T-cell (primary cell): ENCODE measurements at places on chromosomes 1 and 21. TPM values are rescaled to one million over a fixed set of nuclear protein-coding genes. Genes with fewer than 3 reads are reported as not detected.

DNA sequence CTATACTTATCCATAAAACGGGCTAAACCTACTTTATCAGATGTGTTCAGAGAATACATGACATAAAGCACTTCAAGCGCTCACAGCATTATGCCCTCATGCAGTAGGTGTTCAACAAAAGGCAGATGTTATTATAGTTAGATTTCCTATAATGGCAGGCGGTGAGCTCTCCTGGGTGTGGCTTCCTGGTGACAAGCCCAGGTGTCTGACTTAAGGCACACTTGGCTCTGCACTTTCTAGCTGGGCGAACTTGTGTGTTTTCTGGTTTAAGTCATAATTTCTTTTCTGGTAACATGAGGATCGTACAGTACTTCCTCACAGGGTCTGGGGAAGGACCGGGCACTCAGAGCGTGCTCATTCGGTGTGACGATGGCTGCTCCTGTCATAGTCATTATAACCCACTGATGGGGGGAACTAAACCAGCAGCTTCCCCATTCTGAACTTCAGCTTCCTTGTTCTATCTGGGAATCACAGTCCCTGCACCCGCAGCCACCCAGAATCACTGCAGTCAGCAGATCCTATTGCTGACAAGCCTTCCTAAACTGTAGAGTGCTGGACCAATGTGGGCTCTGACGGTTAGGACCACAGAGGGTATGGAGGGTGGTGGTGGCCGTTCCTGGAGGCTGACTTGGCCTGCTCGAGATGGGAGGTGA, 52.8 kb downstream of the IGSF21 start:
- DNase-seq = no peak
- no peaks in the 10 kb centered on the region for H3K27me3 ChIP-seq
- H3K4me1 ChIP-seq = no peaks in the 10 kb centered on the region
- no peaks in the 10 kb centered on the region for H3K36me3 ChIP-seq

DNA sequence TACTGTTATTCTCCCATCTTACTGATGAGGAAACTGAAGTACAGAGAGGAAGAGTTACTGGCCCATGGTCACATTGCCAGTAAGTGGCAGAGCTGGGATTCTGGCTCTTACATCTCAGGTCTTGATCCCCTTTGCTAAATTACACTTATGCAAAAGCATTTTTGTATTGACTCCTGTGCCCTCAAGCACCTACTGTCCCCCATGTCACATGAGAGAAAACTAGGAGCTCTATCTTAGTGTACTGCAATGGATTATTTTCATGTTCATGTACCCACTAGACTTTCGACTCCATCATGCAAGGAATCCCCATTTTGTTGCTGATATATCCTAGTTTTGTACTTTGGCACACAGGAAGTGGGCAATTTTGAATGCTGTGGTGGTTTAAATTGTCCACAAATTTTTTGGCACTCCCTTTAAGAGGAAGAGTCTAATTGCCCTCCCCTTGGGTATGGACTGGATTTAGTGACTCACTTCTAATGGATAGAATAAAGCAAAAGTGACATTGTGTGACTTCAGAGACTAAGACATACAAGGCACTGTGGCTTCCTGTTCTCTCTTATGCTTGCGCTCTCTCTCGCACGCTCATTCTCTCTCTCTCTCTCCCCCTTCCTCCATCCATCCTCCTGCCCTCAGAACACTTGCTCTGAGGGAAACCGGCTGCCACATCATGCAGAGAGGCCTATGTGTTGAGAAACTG, 43.5 kb upstream of the JAK1 start:
- no peaks in the 10 kb centered on the region for H3K36me3 ChIP-seq
- peaks cover 16% of the 10 kb centered on the region for H3K4me1 ChIP-seq
- no peaks in the 10 kb centered on the region for H3K27me3 ChIP-seq
- no peak overlapping the region for H3K4me3 ChIP-seq
- no peak for DNase-seq

Gene NCAM2
- total RNA-seq = 0.46 TPM

Gene MAP3K21
- total RNA-seq = 2.2 TPM

GRCh38 chr1:155250246-155250632, 5.0 kb downstream of the ENTREP3 start:
- no peak for DNase-seq
- H3K36me3 ChIP-seq = no peaks in the 10 kb centered on the region
- peak overlapping the region; percentile 57 for H3K4me3 ChIP-seq
- H3K4me1 ChIP-seq = peaks cover 9% of the 10 kb centered on the region
- no peak overlapping the region for H3K27ac ChIP-seq

GRCh38 chr1:92376345-92376744, 77.5 kb downstream of the RPAP2 start:
- H3K36me3 ChIP-seq = no peaks in the 10 kb centered on the region
- H3K4me3 ChIP-seq = no peak overlapping the region
- H3K27ac ChIP-seq = no peak overlapping the region
- no peaks in the 10 kb centered on the region for H3K4me1 ChIP-seq
- H3K27me3 ChIP-seq = no peaks in the 10 kb centered on the region
- no peak for DNase-seq

Gene OR2L5
- 0.25 TPM for total RNA-seq

- H3K4me3 ChIP-seq = no peak overlapping the region
- H3K27ac ChIP-seq = no peak overlapping the region
Observed at GRCh38 chr21:42554251-42554961, 40.8 kb downstream of the SLC37A1 start.
